ENCODE measurements at places on chromosomes 7 and 10. TPM values are rescaled to one million over a fixed set of nuclear protein-coding genes. Genes with fewer than 3 reads are reported as not detected.

DNA sequence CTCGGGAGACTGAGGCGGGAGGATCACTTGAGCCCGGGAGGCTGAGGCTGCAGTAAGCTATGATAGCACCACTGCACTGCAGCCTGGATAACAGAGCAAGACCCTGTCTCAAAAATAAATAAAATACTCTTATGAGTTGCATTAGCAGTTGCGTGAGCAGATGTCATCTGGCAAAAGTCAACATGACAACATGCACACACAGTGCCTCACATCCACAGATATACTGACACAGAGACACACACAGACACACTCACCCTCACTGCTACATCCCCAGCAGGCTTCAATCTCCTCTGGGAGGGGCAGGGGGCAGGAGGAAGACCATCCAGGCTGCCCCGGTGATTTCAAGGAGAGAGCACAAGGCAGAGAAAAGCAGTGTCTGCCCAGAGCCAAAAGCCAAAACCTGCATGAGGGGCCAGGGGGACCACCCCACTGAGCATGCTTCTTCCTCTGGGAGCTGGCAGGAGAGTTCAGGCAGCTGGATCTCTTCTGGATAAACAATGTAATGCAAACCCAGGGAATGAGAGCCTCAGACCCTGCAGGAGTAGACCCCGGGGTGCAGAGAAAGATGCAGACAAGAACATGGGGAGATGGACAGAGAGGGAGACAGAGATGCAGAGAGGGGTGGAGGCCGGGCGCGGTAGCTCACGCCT lies 9.6 kb upstream of the ELN start:
- peaks cover 26% of the 10 kb centered on the region for H3K4me1 ChIP-seq
- no peak overlapping the region for H3K27ac ChIP-seq
- H3K36me3 ChIP-seq: no peaks in the 10 kb centered on the region
- peaks cover 25% of the 10 kb centered on the region for H3K27me3 ChIP-seq

Gene GPNMB
- 288 TPM for total RNA-seq

- H3K27ac ChIP-seq: no peak overlapping the region
- peaks cover 3% of the 10 kb centered on the region for H3K4me1 ChIP-seq
- no peaks in the 10 kb centered on the region for H3K27me3 ChIP-seq
- no peak for DNase-seq
- no peak overlapping the region for H3K4me3 ChIP-seq
Observed at GRCh38 chr7:132785870-132786269, 209.6 kb upstream of the PLXNA4 start.

DNA sequence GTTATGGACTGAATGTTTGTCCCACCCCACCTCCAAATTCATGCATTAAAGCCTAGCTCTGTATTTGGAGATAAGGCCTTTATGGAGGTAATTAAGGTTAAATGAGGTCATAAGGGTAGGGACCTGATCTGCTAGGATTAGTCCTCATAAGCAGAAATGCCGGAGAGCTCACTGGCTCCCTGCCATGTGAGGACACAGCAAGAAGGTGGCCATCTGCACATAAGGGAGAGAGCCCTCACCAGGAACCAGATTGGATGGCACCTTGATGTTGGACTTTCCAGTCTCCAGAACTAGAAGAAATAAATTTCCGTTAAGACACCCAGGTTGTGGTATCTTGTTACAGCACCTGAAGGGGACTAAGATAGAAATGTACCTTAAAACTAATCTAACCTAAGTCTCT lies 816.1 kb upstream of the C7orf33 start:
- no peaks in the 10 kb centered on the region for H3K27me3 ChIP-seq
- no peak overlapping the region for H3K4me3 ChIP-seq
- no peaks in the 10 kb centered on the region for H3K4me1 ChIP-seq
- no peaks in the 10 kb centered on the region for H3K36me3 ChIP-seq
- DNase-seq: no peak
- H3K27ac ChIP-seq: no peak overlapping the region

GRCh38 chr10:127549009-127549408 lies at the start of gene NPS:
NPS (plus strand) TSS chr10:127549309; CDS start chr10:127549369, 60 bp downstream.
- H3K4me3 ChIP-seq: no peak within 1 kb of the TSS
- H3K36me3 ChIP-seq: no peaks in the 10 kb centered on the region
- H3K4me1 ChIP-seq: no peaks in the 10 kb centered on the region
- H3K27me3 ChIP-seq: no peaks in the 10 kb centered on the region
- no peak within 1 kb of the TSS for H3K27ac ChIP-seq

DNA sequence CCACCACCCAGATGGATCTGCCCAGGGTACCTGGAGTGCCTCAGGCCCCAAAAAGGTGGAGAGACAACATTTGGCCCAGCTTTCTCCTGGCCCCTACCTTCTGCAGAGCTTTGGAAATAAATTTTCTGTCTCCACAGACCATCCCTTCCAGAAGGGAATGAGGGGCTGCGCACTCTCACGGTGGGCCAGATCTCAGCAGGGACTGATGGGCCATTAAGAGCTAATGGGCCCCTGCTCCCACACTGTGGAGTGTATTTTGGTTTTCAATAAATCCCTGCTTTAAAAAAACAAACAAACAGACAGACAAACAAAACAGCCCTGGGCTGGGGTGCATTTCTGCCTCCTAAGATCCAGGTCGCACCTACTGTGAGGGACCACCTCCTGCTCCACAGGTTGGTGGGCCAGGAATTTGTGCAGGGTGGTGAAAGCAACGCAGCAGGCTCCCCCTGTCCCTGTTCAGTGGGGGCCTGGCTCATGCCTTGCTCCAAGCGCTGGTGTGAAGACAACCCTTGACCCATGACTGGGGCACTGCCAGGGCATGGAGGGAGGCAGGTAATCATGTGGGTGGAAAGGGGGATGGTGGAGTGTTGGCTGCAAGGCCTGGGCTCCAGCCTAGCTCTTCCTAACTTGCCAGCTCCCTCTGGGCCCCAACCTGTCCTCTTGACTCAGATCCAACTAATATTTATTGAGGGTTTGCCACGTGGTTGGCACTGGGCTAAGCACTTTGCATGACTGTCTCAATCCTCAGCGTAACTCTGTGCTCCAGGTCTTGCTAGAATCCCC lies 88.5 kb downstream of the COL13A1 start:
- H3K27ac ChIP-seq: no peak overlapping the region
- H3K4me3 ChIP-seq: no peak overlapping the region
- H3K27me3 ChIP-seq: no peaks in the 10 kb centered on the region
- DNase-seq: no peak
- no peaks in the 10 kb centered on the region for H3K36me3 ChIP-seq

GRCh38 chr10:30804478-30805055 lies 175.0 kb upstream of the LYZL2 start:
- no peaks in the 10 kb centered on the region for H3K27me3 ChIP-seq
- no peak overlapping the region for H3K4me3 ChIP-seq
- DNase-seq: no peak
- H3K36me3 ChIP-seq: no peaks in the 10 kb centered on the region
- H3K27ac ChIP-seq: peak overlapping the region; percentile 77
- peaks cover 4% of the 10 kb centered on the region for H3K4me1 ChIP-seq

Gene GGCT
- 18.9 TPM for total RNA-seq

Gene CALN1
- not detected for total RNA-seq

- peaks cover 13% of the 10 kb centered on the region for H3K4me1 ChIP-seq
- no peak overlapping the region for H3K4me3 ChIP-seq
- H3K36me3 ChIP-seq: no peaks in the 10 kb centered on the region
- DNase-seq: no peak
- H3K27ac ChIP-seq: no peak overlapping the region
Observed at GRCh38 chr7:116776046-116776445, 86.3 kb upstream of the CAPZA2 start.

- H3K27me3 ChIP-seq: no peaks in the 10 kb centered on the region
- H3K4me1 ChIP-seq: peaks cover 78% of the 10 kb centered on the region
- H3K36me3 ChIP-seq: peaks cover 31% of the 10 kb centered on the region
- peak overlapping the region; percentile 96 for H3K27ac ChIP-seq
- DNase-seq: no peak
Observed at GRCh38 chr7:108568801-108569380, 615 bp downstream of the THAP5 start.

- H3K27ac ChIP-seq: no peak overlapping the region
- peaks cover 9% of the 10 kb centered on the region for H3K4me1 ChIP-seq
- no peak overlapping the region for H3K4me3 ChIP-seq
- H3K27me3 ChIP-seq: no peaks in the 10 kb centered on the region
- peaks cover 79% of the 10 kb centered on the region for H3K36me3 ChIP-seq
Observed at GRCh38 chr7:102189756-102190155, 96.9 kb upstream of the SH2B2 start.

DNA sequence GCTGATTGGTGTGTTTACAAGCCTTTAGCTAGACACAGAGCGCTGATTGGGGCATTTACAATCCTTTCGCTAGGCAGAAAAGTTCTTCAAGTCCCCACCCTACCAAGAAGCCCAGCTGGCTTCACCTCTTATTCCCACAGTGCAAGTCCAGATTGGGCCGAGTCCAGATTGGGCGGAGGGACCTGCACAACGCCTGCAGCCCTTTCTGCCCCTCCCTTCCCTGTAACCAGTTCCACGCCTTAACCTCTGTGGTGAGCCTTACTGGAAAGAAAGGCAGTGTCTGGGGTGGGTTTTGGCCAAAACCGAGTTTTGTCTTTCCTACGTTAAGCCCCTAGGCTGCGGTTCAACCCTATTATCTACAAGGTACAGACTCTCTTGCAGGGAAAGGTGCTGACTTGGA lies 268.7 kb downstream of the ZEB1 start:
- H3K4me3 ChIP-seq: no peak overlapping the region
- DNase-seq: peak; percentile 47
- peak overlapping the region; percentile 71 for H3K27ac ChIP-seq
- no peaks in the 10 kb centered on the region for H3K36me3 ChIP-seq
- H3K4me1 ChIP-seq: peaks cover 23% of the 10 kb centered on the region

GRCh38 chr7:106626376-106627164 lies 34.4 kb downstream of the CCDC71L start:
- no peak for DNase-seq
- no peak overlapping the region for H3K27ac ChIP-seq
- peaks cover 12% of the 10 kb centered on the region for H3K4me1 ChIP-seq
- no peaks in the 10 kb centered on the region for H3K27me3 ChIP-seq
- H3K36me3 ChIP-seq: no peaks in the 10 kb centered on the region

Gene MMD2
- not detected for total RNA-seq

Gene EEPD1
- total RNA-seq: 7.1 TPM

GRCh38 chr10:57015595-57016318 lies 654.7 kb upstream of the ZWINT start:
- no peak for DNase-seq
- H3K36me3 ChIP-seq: no peaks in the 10 kb centered on the region
- peak overlapping the region; percentile 53 for H3K4me3 ChIP-seq
- H3K4me1 ChIP-seq: peaks cover 12% of the 10 kb centered on the region

Gene BHLHA15
- not detected for total RNA-seq

DNA sequence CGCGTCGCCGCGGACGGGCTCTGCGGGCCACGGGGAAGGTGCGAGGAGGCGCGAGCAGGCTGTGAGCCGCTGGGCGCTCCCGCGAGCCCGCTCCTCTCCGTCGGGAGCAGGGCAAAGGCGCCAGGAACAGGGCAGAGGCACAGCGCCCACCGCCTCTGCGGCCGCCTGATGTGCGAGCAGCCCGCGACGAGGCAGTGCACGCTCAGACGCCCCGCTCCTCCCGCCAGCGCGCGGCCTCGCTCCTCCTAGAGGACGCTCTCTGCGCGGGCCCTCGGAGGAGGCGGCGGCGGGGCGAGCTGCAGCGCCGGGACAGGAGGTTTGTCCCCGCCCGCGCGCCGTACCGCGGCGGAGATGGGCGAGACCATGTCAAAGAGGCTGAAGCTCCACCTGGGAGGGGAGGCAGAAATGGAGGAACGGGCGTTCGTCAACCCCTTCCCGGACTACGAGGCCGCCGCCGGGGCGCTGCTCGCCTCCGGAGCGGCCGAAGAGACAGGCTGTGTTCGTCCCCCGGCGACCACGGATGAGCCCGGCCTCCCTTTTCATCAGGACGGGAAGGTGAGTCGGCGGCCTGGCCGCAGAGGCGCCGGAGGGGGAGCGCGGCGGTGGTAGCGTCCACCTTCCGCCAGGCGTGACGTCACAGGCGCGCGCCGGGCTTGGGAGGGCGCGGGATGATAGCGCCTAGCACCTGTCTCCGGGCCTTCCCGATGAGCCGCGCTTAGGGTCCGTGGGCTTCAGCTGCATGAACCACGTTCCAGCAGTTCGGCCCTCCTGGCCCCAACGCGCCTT lies 731 bp downstream of the LANCL2 start:
- peak overlapping the region; percentile 100 for H3K27ac ChIP-seq
- peak overlapping the region; percentile 84 for H3K4me3 ChIP-seq
- peaks cover 2% of the 10 kb centered on the region for H3K27me3 ChIP-seq
- peak; percentile 96 for DNase-seq
- no peaks in the 10 kb centered on the region for H3K36me3 ChIP-seq

Gene MRC1
- total RNA-seq: 18.9 TPM

GRCh38 chr7:151188252-151188542 lies 1.1 kb upstream of the ASB10 start:
- no peak for DNase-seq
- peaks cover 11% of the 10 kb centered on the region for H3K27me3 ChIP-seq
- H3K36me3 ChIP-seq: peaks cover 3% of the 10 kb centered on the region
- peak overlapping the region; percentile 96 for H3K27ac ChIP-seq
- peaks cover 21% of the 10 kb centered on the region for H3K4me1 ChIP-seq

Gene MDFIC
- total RNA-seq: 26.5 TPM
